Myocyte (in vitro differentiated cells): ENCODE measurements at places on chromosomes 11 and 22. TPM values are rescaled to one million over a fixed set of nuclear protein-coding genes. Genes with fewer than 3 reads are reported as not detected.

DNA sequence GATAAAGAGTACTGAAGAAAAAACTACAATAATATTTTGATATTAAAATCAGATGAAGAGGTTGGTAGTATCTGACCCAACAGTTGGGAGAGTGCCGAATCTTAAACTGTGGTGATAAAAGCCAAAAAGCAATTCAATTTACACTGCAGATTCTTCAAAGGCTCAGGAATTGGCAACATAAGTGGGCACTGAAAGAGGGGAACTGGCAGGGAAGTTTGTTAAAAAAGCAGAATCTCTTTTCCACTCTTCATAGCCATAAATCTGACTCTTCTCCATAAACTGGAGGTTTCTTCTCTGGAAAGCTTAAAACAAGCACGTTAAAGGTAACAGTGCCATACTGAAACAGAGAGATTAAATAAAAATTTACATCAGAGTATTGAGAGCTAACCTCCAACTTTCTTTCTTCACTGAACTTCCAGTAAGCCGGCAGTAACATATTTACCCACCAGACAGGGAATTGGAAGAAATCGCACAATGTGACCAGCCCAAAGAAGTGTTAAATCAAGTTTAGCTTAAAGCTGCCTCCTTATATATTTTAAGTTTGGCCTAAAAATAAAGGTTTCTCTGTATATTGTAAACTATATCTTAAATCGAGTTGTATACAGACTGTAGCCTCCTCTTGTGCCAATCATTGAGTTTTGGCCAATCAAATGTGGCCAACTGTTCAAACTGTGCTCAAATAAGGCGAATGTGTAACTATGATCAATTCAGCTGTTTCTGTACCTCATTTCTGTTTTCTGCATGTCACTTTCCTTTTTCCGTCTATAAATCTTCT is 358.3 kb downstream of the NXPE2 start:
- no peak for DNase-seq

The TMEM191B gene
- total RNA-seq: 3.1 and 3.3 TPM in 2 replicates

GRCh38 chr11:32003335-32003734 is 87.5 kb upstream of the RCN1 start:
- DNase-seq: no peak

- peak; percentile 64 for DNase-seq
These were observed 32.8 kb downstream of the PITPNB start for GRCh38 chr22:27885977-27886842.

DNA sequence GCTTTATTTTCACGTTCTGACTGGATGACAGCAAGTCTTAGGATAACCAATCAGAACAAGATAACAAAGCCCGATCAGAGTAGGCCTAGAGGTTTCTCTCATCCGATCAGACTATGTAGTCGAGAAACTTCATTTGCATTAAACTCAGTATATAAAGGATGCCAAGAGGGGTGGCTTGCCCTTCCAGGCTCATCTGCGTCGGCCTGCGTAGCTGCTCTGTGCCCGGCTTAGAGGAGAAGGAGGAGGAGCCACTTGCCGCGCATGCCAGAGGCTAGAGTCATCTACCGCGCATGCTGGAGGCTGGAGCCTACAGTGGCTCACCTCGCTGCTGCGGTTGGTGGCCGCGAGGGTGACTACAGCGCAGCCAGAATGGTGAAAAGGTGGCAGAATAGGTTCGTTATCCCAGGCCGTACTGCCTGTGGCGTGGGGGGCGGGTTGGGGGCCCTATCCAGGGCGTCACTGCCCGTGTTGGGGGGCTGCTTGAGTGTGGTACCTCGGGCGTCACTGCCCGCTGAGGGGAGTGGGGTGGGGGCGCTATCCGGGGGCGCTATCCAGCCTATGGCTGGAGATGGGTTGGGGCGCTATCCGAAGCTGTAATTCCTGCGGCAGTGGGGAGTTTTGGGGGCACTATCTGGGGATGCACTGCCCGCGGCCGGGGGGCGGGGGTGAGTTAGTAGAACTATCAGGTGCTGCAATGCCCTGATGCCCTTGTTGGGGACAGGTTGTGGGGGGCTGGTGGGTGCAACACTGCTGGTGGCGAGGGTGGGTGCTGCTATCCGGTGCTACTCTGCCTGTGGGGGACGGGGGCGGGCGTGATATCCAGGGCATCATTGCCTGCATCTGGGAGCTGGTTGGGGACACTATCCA is at the start of gene RFPL2:
Gene RFPL2 (minus strand): TSS at position 218 of the 867 bp plus-strand sequence. CDS start 2,622 bp downstream, outside the sequence.
- DNase-seq: peak; percentile 21

- no peak for DNase-seq
These were observed 838.2 kb downstream of the NTM start for GRCh38 chr11:132208477-132209055.
